ENCODE measurements at places on chromosomes 12 and 14. TPM values are rescaled to one million over a fixed set of nuclear protein-coding genes. Genes with fewer than 3 reads are reported as not detected.

DNA sequence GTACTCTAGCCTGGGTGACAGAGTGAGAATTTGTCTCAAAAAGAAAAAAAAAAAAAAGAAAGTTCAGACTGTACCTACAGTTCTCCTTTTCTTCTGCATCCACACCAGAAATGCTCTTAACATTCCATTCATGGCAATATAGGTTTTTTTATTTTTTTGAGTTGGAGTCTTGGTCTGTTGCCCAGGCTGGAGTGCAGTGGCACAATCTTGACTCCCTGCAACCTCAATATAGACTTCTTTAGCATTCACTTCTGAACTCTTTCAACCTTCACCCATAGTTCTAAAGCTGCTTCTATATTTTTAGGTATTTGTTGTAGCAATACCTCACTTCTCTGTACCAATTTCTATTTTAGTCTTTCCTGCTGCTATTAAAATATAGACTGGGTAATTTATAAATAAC lies 1095.7 kb downstream of the FLRT2 start:
- no peaks in the 10 kb centered on the region for H3K4me1 ChIP-seq
- no peak overlapping the region for H3K4me3 ChIP-seq
- H3K36me3 ChIP-seq = no peaks in the 10 kb centered on the region

DNA sequence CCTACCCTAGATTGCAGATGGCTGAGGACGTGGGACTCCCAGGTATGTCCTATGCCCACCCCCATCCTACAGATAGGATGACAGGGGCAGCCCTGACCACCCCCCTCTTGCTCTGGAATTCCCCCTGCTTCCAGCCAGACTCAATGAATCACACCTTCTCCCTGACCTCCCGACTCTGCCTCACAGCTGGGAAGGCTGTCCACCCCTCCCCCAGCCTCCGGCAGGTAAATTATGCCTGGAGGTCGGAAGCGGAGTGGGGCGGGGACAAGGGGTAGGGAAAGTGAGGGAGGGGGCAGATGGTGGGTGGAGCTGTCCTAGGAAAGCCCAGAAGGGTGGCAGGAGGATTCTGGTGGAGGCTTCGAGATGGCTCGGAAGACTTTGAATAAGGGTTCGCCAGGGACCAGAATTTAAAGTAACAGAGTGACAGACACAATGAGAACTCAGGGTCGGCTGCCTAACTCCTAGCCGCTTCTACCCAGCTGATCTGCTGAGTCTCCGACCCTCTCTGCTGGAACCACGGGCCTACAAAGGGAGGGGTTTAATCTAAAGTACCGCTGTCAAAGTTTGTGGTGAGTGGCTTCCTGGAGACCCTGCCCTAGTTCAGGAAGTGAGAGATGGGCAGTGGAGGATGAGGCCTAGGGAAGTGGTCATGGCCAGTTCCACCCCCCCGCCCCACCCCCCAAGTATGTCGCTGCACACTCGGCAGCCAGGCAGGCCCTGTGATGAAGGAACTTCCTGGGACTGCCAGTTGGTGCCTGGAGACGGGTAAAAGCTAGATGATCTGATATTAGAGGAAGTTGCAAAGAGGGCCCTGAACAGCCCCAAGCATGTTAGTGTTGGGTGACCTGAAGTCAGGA lies 4.2 kb downstream of the PLEKHG3 start:
- no peak overlapping the region for H3K4me3 ChIP-seq
- peaks cover 21% of the 10 kb centered on the region for H3K4me1 ChIP-seq
- peak overlapping the region; percentile 38 for H3K27ac ChIP-seq
- H3K36me3 ChIP-seq = no peaks in the 10 kb centered on the region
- H3K27me3 ChIP-seq = peaks cover 56% of the 10 kb centered on the region

DNA sequence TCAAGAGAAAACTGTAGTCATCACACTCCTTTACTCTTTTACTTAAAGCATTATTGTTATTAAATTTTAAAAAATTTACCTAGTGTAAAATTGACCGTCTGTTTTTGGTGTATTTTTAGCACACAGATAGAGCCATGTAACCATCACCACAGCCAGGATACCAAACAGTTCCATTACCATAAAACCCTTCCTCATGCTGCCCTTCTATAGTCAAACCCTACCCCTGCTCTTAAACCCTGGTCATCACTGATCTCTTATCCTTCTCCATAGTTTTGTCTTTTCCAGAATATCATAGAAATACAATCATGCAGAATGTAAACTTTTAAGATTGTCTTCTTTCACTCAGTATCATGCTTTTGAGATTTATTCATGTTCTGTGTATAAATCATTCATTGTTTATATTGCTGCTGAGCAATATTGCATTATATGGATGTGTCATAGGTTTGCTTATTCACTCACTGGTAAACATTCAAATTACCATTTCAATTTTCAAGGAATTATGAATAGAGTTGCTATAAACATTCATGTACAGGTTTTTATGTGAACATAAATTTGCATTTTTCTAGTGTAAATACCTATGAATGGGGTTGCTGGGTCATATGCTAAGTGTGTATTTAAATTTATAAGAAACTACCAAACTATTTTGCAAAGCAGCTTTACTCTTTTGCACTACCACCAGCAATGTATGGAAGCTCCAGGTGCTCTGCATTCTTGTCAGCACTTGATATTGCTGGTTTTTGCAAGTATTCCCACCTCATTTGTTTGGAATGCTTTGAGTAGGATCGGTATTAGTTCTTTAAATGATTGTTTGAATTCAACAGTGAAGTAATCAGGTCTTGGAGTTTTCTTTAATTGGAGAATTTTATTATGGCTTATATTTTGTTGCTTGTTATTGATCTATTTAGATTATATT lies 125.5 kb downstream of the LMNTD1 start:
- no peak for DNase-seq
- H3K4me1 ChIP-seq = no peaks in the 10 kb centered on the region
- H3K27ac ChIP-seq = no peak overlapping the region
- no peak overlapping the region for H3K4me3 ChIP-seq

DNA sequence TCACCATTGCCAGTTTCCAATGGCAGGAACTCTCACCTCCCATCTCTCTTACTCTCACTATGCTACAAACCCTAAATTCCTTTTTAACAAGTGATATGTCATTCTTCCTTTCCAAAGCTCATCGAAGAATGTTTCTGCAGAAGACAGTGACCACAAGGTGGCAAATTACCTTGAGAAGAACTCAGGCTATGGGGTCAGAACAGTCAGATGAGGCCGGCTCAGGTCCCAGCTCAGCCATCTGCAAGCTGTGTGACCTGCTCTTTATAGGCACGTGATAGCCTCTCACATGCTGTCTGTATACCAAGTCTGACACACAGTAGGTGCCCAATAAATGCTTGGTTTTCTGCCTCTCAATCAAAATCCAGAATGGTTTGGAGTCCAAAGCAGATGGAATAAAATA lies 80.7 kb downstream of the FOXN3 start:
- no peaks in the 10 kb centered on the region for H3K27me3 ChIP-seq
- no peak for DNase-seq
- no peak overlapping the region for H3K27ac ChIP-seq
- peaks cover 35% of the 10 kb centered on the region for H3K4me1 ChIP-seq
- H3K36me3 ChIP-seq = peaks cover 30% of the 10 kb centered on the region
- no peak overlapping the region for H3K4me3 ChIP-seq

GRCh38 chr12:57518920-57519795 lies 1.2 kb downstream of the DDIT3 start:
- peaks cover 61% of the 10 kb centered on the region for H3K4me1 ChIP-seq
- peaks cover 4% of the 10 kb centered on the region for H3K27me3 ChIP-seq
- peak overlapping the region; percentile 98 for H3K4me3 ChIP-seq

DNA sequence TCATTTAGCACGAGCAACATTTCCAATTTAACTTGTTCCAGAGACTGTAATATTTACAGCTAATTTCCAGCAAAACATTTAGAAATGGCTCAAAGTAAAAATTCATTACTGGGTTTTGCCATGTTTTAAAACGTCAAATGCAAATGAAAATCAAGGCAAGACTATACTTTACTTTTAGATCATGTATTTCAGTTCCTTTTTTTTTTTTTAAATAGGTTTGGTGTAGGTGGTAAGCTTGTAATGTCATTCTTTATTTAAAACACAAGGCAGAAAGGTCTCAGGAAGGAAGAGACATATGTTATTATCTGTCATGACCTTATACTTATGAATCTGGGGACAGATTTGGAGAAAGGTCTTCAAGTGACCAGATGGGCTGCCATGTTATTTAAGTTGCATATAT lies 54.1 kb downstream of the GRIP1 start:
- H3K4me1 ChIP-seq = peaks cover 3% of the 10 kb centered on the region
- no peaks in the 10 kb centered on the region for H3K36me3 ChIP-seq
- no peaks in the 10 kb centered on the region for H3K27me3 ChIP-seq
- H3K4me3 ChIP-seq = no peak overlapping the region
- DNase-seq = no peak

GRCh38 chr14:51603495-51603894 lies 48.2 kb upstream of the FRMD6 start:
- H3K36me3 ChIP-seq = no peaks in the 10 kb centered on the region
- H3K4me3 ChIP-seq = no peak overlapping the region
- DNase-seq = no peak
- peaks cover 13% of the 10 kb centered on the region for H3K27me3 ChIP-seq
- no peaks in the 10 kb centered on the region for H3K4me1 ChIP-seq

GRCh38 chr12:88993651-88994050 lies 358.6 kb downstream of the DUSP6 start:
- no peaks in the 10 kb centered on the region for H3K4me1 ChIP-seq
- peaks cover 13% of the 10 kb centered on the region for H3K27me3 ChIP-seq
- no peak overlapping the region for H3K4me3 ChIP-seq
- H3K27ac ChIP-seq = no peak overlapping the region
- no peaks in the 10 kb centered on the region for H3K36me3 ChIP-seq
- no peak for DNase-seq

DNA sequence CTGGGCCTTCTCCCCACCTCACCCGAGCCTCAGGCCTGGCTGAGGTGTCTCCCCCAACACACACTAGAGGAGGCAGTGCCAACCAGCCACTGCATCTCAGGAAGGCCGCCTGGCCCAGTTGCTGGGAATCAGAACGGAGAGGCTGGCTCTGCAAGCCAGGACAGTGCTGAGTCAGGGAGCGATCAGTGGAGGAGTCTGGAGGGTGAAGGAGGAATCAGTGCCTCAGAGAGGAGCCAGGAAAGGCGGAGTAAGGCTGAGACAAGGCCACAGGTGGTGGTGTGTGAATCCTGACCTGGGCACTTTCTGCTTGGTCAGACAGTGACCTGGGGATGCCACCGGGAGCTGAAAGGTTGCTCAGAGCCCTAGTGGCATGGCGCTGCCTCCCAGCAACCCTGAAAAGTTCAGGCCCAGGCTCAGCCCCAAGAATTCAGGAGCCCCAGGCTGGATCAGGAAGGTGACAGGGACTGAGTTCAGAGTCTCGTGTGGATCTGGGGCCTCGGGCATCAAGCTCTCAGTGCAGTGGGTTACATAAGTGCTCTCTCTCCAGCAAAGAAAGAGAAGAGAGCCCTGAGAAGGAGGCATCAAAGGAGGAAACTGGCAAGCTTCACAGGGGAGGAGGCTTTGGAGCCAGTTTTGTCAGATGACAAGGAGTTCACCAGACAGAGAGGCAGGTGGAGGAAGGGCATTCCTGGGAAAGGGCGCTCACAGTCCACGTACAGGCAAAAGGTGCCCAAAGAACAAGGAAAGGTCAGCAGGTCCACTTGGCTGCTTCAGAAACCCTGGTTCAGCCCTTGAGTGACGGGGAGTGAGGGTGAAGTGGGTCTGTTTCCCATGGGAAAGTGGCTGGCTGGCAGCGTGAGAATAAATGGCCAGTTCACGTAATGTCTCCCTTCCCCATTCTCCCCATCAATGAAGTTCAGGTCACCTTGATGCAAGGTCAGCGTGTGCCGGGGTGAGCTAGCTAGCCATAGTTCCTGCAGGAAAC lies 87.8 kb downstream of the ZFP36L1 start:
- H3K4me1 ChIP-seq = peaks cover 6% of the 10 kb centered on the region
- H3K4me3 ChIP-seq = no peak overlapping the region
- no peaks in the 10 kb centered on the region for H3K36me3 ChIP-seq
- no peak for DNase-seq

- no peak for DNase-seq
- peaks cover 3% of the 10 kb centered on the region for H3K36me3 ChIP-seq
- no peak overlapping the region for H3K4me3 ChIP-seq
- no peaks in the 10 kb centered on the region for H3K27me3 ChIP-seq
- no peak overlapping the region for H3K27ac ChIP-seq
These were observed 25.4 kb upstream of the PPP2R5C start for GRCh38 chr14:101736071-101736470.

GRCh38 chr14:69270795-69271708 lies 11.1 kb downstream of the GALNT16 start:
- H3K4me3 ChIP-seq = no peak overlapping the region
- no peaks in the 10 kb centered on the region for H3K36me3 ChIP-seq
- no peak overlapping the region for H3K27ac ChIP-seq
- H3K27me3 ChIP-seq = no peaks in the 10 kb centered on the region

DNA sequence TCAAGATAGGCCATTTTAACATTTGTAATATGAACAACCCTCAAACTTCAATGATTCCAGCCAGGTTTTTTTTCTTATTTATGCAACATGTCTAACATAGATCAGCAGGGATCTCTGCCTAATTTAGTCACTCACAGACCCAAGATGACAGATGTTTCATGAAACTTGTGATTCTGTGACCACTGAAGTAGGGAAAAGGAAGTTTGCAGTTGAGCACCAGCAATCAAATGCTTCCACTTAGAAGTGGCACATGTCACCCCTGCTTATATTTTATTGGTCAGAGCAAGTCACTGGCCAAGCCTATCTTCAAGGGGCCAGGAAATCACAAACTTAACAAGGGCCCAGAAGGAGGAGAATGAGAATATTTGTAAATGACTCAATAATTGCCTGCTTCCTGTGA lies 150.6 kb downstream of the BCAT1 start:
- no peak overlapping the region for H3K4me3 ChIP-seq
- no peak for DNase-seq
- H3K36me3 ChIP-seq = no peaks in the 10 kb centered on the region
- H3K27me3 ChIP-seq = no peaks in the 10 kb centered on the region

DNA sequence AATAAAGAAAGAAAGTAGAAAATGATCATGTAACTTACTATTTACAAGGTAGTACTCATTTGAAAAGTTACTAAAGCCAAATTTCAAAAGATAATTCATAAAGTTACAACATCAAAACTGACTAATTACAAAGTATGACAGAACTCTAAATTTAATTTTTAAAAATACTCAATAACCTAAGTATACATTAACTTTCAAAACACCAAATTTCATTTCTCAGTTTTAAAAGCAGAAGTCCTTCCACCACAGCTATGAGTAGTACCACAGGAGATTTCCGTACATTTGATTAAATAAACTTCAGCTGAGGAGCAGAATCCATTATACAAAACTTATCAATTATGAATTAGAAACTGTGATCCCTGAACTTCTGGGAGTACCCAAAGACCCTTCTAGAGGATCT lies 100.8 kb upstream of the BBS10 start:
- no peak overlapping the region for H3K27ac ChIP-seq
- H3K36me3 ChIP-seq = peaks cover 34% of the 10 kb centered on the region
- no peak for DNase-seq

The HOXC11 gene
- not detected for total RNA-seq

The NFKBIA gene
- 400 TPM for total RNA-seq
